Mammary epithelial cell (primary cell): ENCODE measurements at places on chromosomes 6 and 20. TPM values are rescaled to one million over a fixed set of nuclear protein-coding genes. Genes with fewer than 3 reads are reported as not detected.

Gene HLA-DRB1
- total RNA-seq: 0.24 TPM in 1 of 2 replicates, not detected in the other

Gene MOCS3
- total RNA-seq: 4.6 and 7.2 TPM in 2 replicates

Gene TPX2
- 32.2 and 74.3 TPM in 2 replicates for total RNA-seq

Gene TP53TG5
- total RNA-seq: not detected in 2 replicates

Gene LRRN4
- total RNA-seq: under 0.01 TPM

Gene TUBB1
- total RNA-seq: not detected

Gene STK35
- 18.6 and 21.1 TPM in 2 replicates for total RNA-seq

Gene KIF25
- not detected in 2 replicates for total RNA-seq

Gene MOXD1
- total RNA-seq: 14.0 TPM

Gene TCP11
- not detected for total RNA-seq

Gene MMP24
- total RNA-seq: 6.8 TPM

Gene GSTA1
- total RNA-seq: not detected in 2 replicates

Gene RUNX2
- 5.2 and 5.4 TPM in 2 replicates for total RNA-seq

Gene RSPH4A
- total RNA-seq: 0.33 TPM

Gene HSD17B8
- 4.7 and 8.9 TPM in 2 replicates for total RNA-seq

Gene PKIG
- 15.2 and 21.3 TPM in 2 replicates for total RNA-seq

Gene ARMC2
- 2.5 TPM in 1 of 2 replicates, not detected in the other for total RNA-seq

Gene PREX1
- total RNA-seq: 0.05 TPM in 1 of 2 replicates, not detected in the other

Gene SYCP2L
- total RNA-seq: 0.17 TPM

Gene FKBP1C
- 2.0 and 2.1 TPM in 2 replicates for total RNA-seq

Gene C2
- 0.45 and 0.56 TPM in 2 replicates for total RNA-seq

Gene C6orf15
- not detected in 2 replicates for total RNA-seq

Gene DLL1
- 18.1 and 27.5 TPM in 2 replicates for total RNA-seq

Gene EPB41L1
- total RNA-seq: 29.7 TPM

Gene MEP1A
- total RNA-seq: not detected

Gene SEL1L2
- not detected in 2 replicates for total RNA-seq

Gene ZKSCAN3
- total RNA-seq: 3.7 and 4.1 TPM in 2 replicates

Gene RAET1G
- total RNA-seq: 6.3 TPM

Gene HLA-B
- total RNA-seq: 65.3 TPM

Gene TCF15
- total RNA-seq: not detected

Gene CD93
- total RNA-seq: not detected

Gene BMP7
- not detected in 2 replicates for total RNA-seq

Gene STXBP5
- total RNA-seq: 23.5 and 31.4 TPM in 2 replicates

Gene NR2E1
- 0.14 and 0.24 TPM in 2 replicates for total RNA-seq
